ENCODE measurements at places on chromosomes 2 and 18.
A peak's percentile ranks its signal among the peaks of the same experiment; 100 is the strongest.

GRCh38 chr18:51070545-51070944 is 40.5 kb downstream of the SMAD4 start:
- DNase-seq, result no peak

DNA sequence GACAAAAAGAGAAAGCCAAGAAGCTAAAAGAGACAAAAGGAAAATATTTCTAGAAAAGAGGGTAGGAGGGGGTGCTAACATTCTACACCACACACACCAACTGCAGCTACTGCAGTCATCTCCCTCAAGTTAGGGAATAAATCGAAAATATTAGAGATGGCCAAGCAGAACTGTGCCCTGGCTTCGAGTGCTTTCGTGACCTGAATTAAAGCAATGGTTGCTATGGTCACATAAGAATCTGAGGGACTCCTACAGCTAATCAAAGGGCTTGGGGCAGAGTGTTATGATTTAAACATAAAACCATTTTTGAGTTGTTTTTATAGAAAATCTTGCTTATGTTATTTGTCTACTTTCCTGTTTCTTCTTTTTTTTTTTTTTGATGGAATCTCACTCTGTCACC is 159.6 kb upstream of the HNRNPA3 start:
- DNase-seq, result no peak

DNA sequence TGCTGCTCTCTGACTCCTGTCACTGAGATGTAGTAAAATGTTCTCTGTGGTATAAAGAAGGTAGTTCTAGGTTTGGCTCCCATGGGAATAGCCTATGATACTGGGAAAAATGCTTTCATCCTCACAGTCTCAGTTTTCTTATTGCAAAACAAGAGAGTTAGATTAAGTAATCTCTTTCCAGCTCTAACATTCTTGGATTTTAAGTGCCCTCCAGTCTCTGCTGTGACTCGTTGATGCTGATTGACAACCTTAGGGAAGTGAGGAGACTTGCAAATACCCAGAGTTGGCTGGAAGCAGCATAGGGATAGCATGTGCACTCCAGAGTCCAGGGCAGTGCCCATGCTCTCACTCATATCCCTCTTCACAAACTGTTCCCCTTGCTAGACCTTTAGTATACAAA is 534.9 kb downstream of the SLC4A3 start:
- DNase-seq, result no peak

DNA sequence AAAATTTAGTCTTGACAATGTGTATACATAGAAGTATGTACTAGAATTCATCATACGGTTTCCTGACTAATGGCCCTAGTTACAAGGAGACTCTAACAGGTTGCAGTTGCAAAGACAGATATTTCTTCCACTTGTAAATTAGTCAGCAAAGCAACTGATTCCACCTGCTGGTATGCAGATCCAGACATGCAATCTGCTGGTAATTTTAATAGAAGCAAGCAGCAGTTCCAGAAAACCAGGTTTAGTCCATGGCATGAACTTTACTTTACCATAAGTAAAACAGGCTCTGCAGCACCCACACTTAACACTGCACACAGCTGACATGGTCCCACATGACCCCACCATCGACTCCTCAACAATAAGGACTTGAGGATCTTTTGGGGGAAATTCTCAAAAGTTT is 110.9 kb upstream of the SP3 start:
- no peak for DNase-seq

DNA sequence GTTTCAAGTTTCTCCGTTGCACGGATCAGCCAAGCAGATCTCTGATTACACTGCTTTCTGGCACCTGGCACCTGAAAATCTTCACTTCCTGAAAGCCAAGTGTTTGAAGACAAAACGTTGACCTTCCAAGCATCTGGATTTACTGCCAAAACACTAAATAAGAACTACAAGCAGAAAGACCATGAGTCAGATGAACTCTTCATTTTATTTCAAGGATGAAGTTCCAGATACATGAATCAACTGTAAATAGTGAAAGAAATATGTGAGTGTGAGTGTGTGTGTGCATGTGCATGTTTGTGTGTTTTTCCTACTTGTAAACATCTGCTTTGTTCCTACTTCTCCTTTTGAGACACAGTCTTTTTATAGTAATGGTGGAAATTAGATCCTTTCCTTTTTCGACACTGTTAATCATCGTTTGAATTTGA is 60.0 kb upstream of the DTNA start:
- no peak for DNase-seq

DNA sequence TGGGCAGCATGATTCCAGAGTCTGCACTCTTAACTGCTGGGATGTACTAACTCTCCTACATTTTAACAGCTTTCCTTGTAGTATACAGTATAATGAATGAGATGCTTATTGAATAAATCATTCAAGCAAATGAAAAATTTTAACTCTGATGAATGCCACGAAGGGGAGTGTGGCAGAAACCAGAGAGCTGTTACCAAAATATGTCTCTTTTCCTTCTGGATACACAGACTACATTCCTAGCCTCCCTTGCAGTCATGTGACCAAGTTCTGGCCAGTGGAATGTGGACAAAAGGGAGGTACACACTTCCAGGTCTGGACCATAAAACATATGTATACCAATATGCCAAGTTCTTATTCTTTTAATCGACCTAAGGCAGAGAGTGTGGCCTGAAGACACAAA is 1.7 kb upstream of the EML4 start:
- DNase-seq, result no peak

GRCh38 chr18:9854801-9855676 is 30.7 kb upstream of the TXNDC2 start:
- no peak for DNase-seq

GRCh38 chr2:236662231-236663185 is 92.9 kb downstream of the ACKR3 start:
- no peak for DNase-seq

GRCh38 chr2:187294043-187294442 is 154.0 kb downstream of the CALCRL start:
- DNase-seq, result no peak

DNA sequence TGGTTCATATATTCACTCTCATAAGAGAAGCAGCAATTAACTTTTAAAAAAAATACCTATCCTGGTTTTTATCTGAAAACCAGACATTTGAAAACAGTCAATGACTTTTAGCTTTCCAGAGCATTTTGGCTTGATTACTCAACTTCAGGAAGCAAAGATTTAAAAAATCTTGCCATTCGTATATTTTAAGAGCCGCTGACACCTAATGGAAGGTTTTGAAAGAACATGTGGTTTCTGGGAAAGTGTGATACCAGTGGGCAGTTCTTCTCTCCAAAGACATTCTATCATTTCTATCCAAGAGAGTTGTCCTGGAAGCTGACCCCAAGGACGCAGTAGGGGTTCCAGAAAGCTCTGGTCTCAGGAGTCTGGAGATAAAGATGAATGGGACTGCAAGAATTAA is 234.7 kb downstream of the TTC32 start:
- DNase-seq, result no peak

GRCh38 chr2:10776231-10776977 is 36.2 kb downstream of the PDIA6 start:
- no peak for DNase-seq

GRCh38 chr2:109533823-109534222 is 79.9 kb downstream of the SEPTIN10 start:
- DNase-seq, result no peak

GRCh38 chr2:96509114-96509846 is 4.1 kb upstream of the NEURL3 start:
- peak; percentile 77 for DNase-seq

DNA sequence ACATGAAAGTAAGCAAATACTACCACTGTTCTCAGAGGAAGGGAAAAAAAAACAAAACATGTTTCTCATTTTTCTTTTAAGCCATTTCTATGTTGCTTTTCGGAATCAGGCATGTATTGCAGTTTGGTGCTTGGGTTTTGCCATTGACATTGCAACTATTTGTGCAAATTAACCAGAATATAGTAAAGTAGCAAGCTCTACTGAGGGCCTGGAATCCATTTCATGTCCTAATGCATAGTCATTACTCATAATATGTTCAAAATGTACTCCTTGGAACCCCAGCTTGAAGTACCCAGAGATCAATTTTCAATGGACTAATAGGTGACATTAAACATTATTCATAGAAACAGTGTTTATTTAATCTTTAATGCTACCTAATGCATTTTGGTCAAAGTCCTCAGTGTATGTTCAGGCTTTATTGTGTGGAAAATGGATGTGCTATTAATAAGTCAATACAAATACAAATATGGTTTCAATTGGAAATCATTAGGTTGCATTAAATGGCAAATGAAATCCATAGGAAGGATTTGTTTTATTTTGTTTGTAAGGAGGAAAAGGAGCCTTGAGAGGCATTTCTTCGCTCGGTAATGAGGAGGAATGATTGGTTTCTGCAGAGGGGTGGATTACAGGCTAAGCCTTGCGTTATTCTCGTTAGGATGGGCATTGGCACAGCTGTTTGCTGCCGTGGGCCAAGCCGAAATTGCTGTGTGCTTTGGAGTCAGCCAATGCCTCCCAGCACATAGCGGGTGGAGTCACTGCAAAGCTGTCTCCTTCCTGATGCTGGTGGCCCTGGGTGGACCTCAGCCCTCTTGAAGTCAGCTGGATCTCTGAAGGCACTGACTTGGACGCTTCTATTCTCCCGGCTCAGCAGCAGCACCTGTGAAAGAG is 56.4 kb downstream of the MYCN start:
- no peak for DNase-seq

DNA sequence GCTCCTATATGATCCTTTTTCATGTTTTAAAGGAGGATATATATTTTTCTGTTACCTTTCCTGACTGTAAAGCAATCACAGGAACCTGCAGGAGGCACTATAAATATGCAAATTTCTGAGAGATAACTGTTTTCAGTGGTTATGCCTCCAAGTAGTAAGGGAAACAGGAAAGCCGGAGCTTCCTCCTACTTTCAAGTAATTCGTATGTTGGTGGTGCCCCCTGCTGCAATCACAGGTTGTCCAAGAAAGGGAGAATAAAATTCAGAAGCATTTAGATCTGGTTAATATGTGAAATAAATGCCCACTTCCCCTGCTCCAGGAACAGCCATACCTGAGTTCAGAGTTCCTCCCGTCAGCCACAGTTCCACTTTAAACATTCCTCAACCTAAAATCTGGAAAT is 12.0 kb upstream of the BCL11A start:
- no peak for DNase-seq

- DNase-seq, result no peak
These were observed 207.1 kb downstream of the ACKR3 start for GRCh38 chr2:236776695-236777251.

DNA sequence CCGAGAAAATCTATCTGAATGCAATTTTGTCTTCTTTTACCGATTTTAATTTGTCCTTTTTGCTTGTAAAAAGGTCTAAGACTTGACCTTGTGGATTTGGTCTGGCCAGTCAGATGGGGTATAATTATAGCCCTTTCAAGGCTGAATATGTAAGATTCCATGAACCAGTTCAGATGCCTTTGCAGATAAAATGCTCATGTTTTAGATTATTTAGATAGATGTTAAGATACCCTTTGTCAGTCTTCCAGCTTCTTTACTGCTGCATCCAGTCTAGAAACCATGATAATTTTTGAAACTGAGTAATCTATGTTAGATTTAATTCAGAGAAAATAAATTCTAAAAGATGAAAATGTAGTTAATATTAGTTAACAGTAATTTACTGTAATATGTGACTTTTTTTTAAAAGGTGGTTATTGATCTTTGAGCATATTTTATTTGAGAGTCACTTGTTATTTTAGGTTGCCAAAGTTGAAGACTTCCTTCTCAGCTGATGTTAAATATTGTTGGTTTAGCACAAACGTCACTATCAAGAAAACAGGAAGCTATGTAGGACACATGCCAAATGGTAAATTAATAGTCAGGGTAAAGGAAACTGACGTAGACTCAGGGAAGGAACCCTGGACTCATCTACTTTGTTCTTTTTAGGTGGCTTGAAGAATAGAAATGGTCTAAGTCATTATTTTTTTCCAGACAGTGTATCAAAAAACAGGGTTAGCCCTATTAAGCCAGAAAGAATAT is 29.8 kb downstream of the BABAM2 start:
- no peak for DNase-seq

- no peak for DNase-seq
These were observed 83.6 kb upstream of the NCKAP5 start for GRCh38 chr2:133651861-133652260.

DNA sequence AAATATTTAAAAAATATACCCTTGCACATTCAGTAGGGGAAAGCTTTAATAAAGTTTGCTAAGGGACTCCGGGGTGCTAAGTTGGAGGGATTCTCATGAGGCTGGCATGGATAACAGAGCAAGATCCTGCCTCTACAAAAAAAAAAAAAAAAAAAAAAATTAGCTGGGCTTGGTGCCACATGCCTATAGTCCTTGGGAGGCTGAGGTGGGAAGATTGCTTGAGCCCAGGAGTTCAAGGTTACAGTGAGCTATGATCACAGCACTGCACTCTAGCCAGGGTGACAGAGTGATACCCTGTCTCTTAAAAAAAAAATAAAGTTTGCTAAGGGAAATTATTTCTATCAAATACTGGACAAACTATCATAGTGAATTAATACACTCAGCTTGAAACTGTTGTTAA is 17.3 kb upstream of the GPR75 start:
- DNase-seq, result no peak

DNA sequence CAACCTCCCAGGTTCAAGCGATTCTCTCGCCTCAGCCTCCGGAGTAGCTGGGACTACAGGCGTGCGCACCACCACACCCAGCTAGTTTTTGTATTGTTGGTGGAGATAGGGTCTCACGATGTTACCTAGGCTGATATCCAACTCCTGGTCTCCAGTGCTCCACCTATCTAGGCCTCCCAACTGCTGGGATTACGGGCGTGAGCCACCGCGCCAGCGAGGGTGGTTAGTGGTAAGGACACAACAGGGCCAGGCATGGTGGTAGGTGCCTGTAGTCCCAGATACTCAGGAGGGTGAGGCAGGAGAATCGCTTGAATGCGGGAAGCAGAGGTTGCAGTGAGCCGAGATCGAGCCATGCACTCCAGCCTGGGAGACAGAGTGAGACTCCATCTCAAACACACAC is 26.6 kb upstream of the DUSP2 start:
- DNase-seq, result no peak

GRCh38 chr2:160087854-160088745 is 25.7 kb upstream of the PLA2R1 start:
- DNase-seq, result no peak

- no peak for DNase-seq
These were observed 10.8 kb upstream of the YWHAQ start for GRCh38 chr2:9641641-9642040.

DNA sequence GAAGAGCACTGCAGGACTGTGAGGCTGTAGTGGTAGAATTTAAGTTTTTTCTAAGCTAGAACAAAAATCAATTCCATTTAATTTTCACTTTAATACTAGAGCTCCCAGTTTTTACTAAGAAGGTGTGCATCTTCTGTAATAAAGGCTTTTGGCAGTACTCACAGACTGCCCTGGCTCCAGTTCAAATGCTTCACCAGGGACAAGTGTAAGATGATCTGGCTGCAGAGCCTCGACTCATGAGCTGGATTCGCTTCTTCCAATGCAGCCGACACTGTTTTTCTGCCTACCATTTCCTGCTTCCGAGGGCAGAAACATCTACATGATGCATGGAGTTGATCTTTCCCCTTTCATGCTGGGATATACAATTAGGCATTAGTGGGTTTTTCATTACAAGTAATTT is 87.0 kb downstream of the FARSB start:
- no peak for DNase-seq
